ENCODE measurements at places on chromosomes 7 and 10. TPM values are rescaled to one million over a fixed set of nuclear protein-coding genes. Genes with fewer than 3 reads are reported as not detected.

DNA sequence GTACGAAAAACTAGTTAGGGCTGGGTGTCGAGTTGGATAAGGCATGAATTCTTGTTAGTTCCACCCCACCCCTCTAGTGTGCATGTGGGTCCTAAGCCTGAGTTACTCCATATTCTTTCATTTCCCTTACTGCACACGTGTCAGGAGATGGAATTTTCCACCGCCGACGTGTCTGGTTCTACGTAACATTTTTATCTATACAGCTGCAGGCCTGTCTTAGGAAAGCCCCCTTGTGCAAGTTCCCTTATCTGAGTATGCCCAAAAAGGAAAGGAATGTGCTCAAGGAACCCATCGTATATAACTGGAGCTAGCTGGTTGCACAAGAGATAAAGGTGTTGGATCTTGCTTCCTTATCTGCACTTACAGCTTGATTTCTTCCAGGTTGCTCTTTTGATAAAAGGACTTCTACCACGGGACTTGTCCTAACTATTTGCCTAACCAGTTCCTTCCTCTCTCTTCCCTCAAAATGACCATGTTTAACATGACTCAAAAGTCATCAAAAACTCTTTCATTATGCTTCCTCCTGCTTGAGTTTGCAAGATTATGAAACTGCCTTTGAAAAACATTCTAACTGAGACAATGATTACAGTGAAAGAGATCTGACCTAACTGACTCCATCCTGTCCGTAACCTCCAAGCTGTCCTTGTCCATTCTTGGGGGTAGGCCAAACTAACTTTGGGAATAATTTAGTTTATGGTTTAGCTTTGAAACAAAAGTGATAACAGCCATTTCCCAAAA, 181.4 kb downstream of the AKR1D1 start:
- peak; percentile 71 for DNase-seq

DNA sequence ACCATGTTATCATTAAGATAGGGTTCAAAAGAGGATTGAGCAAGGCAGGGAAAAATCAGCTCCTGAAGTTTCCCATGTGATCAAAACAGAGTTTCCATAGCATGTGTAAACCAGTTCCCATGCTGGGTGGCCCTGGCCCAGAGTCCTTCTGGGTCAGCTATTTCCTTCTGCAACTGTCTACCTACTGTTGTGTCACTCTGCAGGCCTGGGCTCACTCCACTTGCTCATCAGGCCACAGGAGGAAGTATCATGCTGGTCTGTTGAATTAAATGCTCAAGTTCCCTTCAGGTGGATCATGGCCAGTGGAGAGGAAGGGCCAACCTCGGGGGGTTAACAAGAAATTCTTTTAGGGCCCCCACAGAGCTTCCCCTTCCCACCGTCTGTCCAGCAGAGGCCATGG, 104.7 kb downstream of the GFRA1 start:
- DNase-seq, result no peak

DNA sequence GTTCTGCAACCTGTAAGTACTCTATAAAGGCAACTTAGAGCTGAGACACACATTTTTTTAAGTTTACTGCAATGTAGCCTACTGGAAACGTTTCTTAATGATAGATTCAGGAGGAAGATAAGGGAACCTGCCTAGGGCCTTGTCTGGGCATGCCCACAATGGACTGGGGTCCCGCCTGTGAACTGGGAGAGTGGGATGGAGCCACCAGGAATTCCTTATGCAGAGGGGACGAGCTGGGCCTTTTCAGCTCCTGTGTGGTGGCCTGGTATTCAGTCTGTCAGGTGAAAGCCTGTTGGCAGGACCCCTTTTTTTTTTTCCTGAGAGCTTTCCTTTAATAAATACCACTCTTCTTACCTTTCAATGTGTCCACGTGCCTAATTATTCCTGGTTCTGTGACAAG, 384.4 kb upstream of the ZWINT start:
- no peak for DNase-seq

DNA sequence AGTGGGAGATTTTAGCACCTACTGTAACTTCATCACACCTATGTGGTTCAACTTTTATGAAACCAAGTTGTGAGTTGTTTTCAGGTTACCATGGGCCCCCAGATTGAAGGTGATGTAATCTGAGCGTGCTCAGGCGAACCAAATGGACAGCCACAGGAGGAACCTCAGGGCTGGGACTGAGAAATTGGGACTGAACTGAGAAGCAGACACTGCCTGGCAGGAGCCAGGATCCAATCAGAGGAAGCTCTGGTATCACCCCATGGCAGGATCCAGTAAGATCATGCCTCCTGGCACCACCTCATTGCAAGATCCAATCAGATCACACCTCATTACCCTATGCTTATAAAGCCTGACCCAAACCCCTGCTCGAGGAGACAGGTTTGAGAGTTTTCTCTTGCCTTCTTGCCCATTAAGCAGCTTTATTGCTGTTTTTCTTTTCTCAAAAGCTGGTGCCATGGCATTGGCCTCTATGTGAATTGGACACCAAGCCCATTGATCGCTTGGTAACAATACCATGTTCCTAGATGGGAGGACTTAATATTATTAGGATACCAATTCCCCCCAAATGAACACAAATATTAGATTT, 43.2 kb upstream of the GDF10 start:
- DNase-seq, result no peak

- DNase-seq, result peak; percentile 52
These were observed 285.0 kb upstream of the HABP2 start for GRCh38 chr10:113267619-113268562.

DNA sequence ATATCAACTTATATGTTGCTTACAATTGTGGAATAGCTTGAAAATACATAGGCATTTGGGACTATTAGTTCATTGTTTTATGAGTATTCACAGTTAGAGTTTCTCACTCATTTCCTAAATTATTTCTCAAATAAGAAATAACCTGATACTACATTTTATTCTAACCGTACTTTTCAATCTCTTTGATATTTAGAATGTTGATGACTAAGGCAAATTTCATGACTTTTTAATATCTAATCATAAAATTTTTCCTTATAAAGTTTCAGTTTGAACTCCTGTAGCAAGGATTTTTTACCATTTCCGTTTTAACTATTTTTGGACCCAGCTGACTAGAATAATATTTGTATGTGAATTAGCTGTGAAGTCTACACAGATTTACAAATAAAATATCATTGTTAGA, 41.3 kb upstream of the GNAI1 start:
- no peak for DNase-seq

GRCh38 chr7:102721-103120, 89.7 kb upstream of the FAM20C start:
- DNase-seq, result no peak

The LHPP gene
- total RNA-seq, result 8.7 TPM

The ADARB2 gene
- not detected for total RNA-seq

The GIMAP2 gene
- total RNA-seq, result 16.2 TPM

The ANKRD2 gene
- total RNA-seq, result 1.8 TPM

The HSPB1 gene
- total RNA-seq, result 36.2 TPM
